ENCODE measurements at places on chromosomes 7 and 10.

- peak; percentile 66 for DNase-seq
Observed at GRCh38 chr7:142880876-142881505, 4.6 kb downstream of the TRPV6 start.

DNA sequence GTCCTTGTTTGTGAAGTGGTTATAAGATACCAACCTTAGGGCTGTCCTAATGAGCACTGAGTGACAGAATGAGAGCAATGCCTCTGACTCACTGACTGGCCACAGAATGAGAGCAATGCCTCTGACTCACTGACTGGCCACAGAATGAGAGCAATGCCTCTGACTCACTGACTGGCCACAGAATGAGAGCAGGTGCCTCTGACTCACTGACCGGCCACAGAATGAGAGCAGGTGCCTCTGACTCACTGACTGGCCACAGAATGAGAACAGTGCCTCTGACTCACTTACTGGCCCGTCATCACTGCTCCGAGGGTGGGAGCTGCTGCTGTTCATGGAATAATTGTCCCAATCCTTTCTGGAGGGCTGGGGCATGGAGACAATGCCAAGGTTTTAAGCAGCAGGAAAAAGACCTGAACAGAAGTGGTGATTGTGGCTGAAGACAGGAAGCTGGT lies 265.2 kb upstream of the PPP2R2D start:
- no peak for DNase-seq

GRCh38 chr7:109950821-109951564 lies 1139.9 kb upstream of the LRRN3 start:
- no peak for DNase-seq

DNA sequence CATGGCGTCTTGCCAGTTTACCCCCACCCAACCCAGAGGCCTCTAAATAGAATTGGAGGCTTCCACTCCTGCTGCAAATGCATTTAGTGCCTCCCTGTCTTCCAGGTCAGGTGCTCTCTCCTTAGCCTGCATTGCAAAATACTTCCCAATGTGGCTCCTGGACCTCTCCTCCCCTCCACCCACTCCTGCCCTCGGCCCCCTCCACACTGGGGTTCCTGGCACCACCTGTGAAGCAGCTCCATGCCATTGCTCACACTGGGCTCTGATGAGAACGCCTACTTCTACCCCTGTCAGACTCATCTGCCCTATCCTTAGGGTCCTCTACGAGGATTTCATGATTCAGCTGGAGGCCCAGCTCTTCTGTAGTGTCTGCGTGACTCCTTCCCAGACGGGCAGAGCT lies 37.4 kb downstream of the C10orf120 start:
- DNase-seq: no peak

- DNase-seq: no peak
Observed at GRCh38 chr7:14016950-14017349, 27.5 kb upstream of the ETV1 start.

DNA sequence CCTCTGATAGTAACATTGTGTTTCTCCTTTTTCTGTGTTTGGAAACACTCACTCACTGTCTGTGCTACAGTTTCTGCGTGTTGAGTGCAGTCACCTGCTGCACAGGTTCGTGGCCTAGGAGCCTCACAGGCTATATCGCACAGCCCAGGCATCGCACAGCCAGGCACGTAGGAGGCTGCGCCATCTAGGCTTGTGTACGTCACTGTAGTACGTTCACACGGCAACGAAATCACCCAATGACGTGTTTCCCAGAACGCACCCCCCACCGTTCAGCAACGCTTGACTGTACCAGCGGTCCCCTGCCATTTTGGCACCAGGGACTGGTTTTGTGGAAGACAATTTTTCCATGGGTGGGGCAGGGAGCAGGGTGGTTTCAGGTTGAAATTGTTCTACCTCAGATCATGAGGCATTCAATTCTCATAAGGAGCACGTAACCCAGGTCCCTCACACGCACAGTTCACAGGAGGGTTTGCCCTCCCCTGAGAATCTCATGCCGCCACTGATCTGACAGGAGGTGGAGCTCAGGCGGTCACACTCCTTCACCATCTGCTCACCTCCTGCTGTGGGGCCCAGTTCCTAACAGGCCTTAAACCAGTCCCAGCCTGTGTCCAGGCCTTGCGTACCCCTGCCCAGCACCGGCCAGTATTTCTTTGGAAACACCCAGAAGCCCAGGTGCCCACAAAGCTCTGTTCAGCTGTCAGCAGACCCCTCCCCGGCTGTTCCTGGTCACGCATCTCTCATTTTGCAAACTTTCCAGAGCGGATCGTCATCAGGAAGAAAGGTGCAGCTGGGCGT lies 23.2 kb upstream of the PRKAR1B start:
- no peak for DNase-seq

- DNase-seq: no peak
Observed at GRCh38 chr10:84158061-84158460, 15.5 kb upstream of the GPR15LG start.

DNA sequence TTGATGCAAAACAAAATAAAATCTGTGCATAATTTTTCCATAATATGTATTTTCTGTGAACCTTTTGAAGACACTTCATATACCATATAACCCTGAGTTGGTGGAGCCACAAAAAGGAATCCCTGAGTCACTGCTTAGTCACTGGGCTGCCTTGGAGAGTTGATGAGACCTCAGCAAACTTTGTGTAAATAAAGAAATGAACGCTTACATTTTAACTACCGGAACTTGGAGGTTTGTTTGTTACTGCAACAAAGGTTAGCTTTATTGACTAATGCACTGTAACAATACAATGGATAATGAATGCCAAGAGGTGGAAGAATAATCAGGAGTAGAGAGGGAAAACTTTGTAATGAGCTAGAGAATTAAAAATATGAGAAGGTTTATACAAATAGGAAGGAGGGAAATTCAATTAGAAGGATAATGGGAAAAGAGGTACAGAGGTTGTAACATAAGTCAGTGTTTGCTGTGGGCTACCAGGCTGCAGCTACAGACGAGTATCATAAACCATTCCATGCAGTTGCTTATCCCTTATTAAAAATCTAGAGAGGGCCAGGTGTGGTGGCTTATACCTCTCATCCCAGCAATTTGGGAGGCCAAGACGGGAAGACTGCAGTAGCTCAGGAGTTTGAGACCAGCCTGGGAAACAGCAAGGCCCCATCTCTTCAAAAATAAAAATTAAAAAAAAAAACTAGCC lies 1042.1 kb downstream of the TYW1 start:
- no peak for DNase-seq

DNA sequence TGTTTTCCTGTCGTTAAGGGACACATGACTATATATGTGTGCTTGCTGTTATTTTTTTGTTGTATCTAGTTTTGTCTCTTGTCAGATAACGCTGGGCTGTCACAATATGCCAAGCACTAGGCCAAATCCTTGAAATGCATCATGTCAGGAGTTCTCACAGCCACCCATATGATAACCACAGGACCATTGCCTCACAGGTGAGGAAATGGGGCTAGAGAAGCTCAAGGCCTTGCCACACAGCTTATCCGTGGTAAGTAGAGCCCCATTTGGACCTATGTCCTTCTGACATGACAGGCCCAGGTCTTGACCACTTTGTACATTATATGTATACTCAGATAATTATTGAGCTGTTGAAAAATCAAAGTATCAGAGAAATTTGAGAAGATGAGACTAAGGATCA lies 42.0 kb upstream of the TARP start:
- DNase-seq: no peak

- DNase-seq: no peak
Observed at GRCh38 chr7:116802144-116802745, 60.1 kb upstream of the CAPZA2 start.

DNA sequence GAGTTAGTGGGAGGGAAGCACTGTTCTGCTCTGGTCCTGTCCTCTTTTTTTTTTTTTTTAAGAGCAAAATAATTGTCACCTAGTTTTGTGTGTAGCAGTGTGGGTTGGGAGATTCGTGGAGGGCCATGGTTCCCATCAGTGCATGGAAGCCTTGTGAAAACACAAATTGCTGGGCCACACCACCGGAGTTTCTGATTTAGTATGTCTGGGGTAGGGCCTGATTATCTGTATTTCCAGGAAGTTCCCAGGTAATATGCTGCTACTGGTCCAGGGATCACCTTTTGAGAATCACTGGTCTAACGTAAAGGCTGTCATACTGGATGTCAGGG lies 191.3 kb downstream of the GATA3 start:
- no peak for DNase-seq

DNA sequence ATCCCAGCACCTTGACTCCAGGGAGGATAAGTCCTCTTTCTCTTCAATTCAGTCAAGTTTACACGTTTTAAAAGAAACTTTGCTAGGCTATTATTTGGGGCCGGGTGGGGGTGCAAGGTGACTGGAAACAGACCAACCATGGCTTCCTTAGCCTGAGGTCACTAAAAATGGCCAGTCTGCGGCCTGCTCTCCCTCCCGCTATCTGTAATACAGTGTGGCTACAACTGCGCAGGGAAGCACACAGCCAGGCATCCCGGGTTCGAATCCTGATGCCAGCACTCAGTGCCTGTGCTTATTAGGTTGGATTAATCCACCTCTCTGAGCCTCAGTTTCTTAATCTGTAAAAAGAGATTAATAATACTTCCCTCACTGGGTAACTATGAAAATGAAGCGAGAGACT lies 19.5 kb downstream of the ATP6V1F start:
- no peak for DNase-seq

DNA sequence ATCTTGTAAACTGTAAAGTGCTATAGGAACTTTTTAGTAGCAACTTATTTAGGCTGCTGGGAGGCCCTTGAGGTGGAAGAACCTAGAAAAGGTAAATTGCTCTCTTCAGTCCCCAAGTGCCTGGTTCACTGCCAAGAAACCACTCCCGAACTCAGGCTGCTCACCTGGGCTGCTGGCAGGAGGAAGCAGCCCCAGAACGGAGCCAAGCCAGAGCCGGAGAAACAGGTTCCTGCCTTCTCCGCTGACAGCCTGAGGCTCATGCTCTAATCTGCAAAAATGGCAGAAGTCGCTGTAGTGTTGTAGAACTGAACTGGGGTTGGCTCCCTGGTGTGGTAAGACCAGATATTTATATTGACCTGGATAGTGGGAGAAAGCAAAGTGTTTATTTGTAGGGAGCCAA lies 136.0 kb downstream of the CUL2 start:
- no peak for DNase-seq

DNA sequence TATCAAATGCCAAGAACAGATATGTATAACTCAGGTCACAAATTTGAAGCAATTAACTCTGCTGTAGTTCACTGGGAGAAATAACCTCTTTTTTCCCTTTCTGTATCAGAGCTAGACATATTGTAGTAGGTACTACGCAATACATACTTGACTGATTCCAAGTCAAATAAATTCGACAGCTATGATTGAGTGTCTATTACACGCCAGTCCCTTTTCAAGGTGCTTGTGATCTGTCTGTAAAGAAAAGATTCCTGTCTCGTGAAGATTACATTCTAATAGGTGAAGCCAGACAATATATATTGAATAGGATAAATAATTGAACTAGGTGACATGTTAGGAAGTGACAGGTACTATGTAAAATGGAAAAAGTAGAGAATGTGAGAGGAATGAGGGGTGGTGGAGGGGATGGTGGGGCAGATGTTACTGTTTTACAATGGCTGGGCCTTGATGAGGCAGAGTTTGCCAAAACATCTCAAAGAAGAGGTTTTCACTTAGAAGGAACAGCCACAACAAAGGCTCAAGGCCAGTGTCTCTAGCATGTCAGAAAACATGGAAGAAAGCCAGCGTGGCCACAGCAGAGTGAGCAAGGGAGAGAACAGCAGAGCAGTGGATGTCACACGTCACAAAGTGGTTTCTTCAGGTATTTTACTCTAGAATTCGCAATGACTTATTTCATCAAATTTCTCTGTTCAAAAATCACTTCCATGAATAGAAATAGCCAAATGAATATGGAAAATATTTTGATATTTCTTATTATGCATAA lies 282.6 kb upstream of the CACNA2D1 start:
- DNase-seq: no peak

- DNase-seq: no peak
Observed at GRCh38 chr10:33783078-33783477, 448.6 kb upstream of the NRP1 start.

GRCh38 chr10:98030991-98031431 lies 590 bp upstream of the CRTAC1 start:
- peak; percentile 7 for DNase-seq

DNA sequence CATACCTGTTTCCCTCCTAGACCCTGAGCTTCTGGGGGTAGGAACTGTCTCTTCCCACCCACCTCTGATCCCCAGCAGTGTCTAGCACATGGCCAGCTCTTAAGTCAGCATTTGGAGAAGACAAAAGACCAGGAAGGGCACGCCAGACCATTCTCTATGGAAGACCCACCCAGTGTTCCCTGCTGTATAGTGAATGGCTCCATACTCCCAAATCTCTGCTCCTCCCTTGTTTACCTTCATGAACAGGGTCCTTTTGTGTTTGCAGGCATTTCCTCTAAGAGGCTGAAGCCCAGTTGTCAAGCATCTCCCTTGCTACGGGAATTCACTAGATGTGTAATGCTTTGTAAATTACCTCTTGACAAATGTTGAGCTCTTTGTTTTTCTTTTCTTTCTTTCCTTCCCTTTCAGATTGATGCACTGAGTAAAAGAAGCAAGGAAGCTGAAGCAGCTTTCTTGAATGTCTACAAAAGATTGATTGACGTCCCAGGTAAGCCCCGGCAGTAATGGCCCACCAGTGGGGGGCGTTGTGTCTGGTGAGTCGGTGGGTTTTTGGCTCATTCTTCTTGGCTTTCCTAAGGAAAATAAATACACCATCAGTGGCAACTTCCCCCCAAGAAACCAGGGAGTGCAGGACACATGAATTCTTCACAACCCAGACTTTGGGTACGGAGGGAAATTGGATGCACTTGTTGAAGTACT lies 216.6 kb upstream of the SH2B2 start:
- DNase-seq: no peak

DNA sequence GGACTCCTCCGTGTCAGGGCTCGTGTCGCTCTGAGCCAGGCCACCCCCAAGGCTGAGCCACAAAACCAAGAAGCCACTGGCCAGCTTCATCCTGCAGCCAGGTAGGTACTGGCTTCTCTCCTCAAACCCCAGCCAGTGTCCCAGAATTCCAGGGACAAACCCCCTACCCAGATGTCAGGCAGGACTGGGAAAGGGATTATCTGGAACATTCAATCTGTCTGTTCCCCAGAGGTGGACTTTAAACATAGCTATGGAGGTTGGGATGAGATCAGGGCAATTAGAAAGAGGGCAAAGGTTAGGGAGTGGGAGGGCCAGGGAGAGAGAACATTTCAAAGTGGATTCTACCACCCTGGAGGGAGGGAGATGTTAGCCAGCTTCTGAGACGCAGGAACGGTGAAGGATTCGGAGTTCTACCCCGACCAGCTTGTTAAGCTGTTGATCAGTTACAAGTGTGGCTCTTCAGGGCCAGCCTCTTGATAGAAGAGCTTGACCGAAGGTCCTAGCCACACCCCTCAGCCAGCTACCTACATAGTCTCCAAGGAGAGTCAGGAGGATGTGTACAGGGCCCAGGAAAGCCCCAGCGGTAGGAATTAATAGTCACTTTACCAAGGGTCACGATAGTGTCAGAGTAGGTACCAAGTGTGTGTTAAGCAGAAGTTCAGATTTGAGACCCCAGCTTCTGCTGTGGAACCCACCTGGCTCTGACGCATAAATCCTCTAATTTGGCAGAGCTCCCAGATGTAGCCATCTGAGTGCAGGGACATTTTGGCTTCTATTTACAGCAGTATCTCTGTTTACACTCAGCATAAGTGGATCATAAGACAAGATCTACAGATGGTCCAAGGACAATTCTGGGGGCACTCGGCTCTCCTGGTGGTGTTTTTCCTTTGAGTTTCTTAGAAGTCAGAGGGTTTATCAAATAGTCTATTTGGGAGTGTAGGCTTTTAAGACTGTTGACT lies at the start of gene PLA2G12B:
Gene PLA2G12B, minus strand, starts transcription at position 211 of the 959 bp plus-strand sequence. Its CDS starts 121 bp downstream, at position 90.
- DNase-seq: no peak

GRCh38 chr10:125123476-125124114 lies 36.8 kb downstream of the CTBP2 start:
- DNase-seq: peak; percentile 38

GRCh38 chr7:157431951-157432540 lies 95.2 kb downstream of the DNAJB6 start:
- no peak for DNase-seq

All from dermis blood vessel endothelial cell (primary cell).